ENCODE measurements at places on chromosomes 1 and 21.

GRCh38 chr1:206001476-206001888 lies 1.7 kb downstream of the RAB7B start:
- no peak for DNase-seq

DNA sequence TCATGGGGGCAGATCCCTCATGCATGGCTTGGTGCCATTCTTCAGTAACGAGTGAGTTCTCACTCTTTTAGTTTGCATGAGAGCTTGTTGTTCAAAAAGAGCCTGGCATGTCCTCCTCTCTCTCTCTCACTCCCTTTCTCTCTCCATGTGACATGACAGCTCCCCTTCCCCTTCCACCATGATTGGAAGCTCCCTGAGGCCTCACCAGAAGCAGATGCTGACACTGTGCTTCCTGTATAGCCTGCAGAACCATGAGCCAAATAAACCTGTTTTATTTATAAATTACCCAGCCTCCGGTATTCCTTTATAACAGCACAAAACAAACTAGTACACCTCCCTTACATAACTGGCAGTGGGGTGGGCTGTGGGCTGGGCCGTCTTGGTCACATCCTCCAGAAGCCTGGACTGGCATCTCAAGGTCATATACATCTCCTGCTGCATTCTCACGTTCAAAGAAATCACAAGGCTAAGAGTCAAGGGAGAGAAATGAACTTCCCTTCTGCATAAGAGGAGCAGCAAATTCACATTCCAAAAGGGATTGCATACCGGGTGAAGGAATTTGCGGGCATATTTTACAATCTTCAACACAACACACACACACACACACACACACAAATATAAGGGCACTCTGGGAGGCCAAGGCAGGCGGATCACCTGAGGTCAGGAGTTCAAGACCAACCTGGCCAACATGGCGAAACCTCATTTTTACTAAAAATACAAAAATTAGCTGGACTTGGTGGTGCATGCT lies 2.3 kb upstream of the CCSAP start:
- DNase-seq = no peak

GRCh38 chr1:119987686-119988085 lies 81.8 kb downstream of the NOTCH2 start:
- DNase-seq = no peak

- DNase-seq = no peak
These were observed 28.6 kb downstream of the PUM1 start for GRCh38 chr1:31036749-31037500.

DNA sequence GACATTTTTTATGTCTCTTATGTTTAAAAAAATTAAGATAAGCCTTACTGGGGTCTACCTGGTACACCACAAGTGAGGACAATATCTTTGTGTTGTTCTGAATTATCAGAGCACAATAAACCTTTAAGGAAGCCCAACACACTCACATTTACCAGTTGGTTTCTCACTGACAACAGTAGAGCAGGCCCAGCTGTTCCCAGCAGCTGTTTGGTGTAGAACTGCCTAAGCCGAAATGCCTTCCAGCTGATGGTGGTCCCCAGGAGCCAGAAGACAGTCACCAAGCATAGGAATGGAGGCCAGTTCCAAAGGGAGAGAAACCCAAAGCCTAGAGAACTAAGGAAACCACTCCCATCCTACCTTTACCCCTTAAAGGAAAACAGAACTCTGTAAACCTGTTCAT lies 428.6 kb upstream of the CAMK1G start:
- DNase-seq = no peak

DNA sequence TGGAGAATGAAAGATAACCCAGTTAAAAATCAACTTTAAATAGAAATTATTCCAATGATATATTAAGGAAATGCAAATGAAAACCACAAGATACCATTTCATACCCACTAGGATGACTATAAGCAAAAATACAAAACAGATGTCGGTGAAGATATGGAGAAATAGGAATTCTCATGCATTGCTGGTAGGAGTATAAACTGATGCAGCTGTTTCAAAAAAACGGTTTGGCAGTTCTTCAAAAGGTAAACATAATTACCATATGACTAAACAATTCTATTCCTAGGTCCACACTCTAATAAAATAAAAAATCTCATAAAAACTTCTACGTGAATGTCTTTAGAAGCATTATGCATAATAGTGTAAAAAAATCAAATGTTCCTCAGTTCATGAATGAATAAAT lies 763.3 kb upstream of the BRINP3 start:
- no peak for DNase-seq

DNA sequence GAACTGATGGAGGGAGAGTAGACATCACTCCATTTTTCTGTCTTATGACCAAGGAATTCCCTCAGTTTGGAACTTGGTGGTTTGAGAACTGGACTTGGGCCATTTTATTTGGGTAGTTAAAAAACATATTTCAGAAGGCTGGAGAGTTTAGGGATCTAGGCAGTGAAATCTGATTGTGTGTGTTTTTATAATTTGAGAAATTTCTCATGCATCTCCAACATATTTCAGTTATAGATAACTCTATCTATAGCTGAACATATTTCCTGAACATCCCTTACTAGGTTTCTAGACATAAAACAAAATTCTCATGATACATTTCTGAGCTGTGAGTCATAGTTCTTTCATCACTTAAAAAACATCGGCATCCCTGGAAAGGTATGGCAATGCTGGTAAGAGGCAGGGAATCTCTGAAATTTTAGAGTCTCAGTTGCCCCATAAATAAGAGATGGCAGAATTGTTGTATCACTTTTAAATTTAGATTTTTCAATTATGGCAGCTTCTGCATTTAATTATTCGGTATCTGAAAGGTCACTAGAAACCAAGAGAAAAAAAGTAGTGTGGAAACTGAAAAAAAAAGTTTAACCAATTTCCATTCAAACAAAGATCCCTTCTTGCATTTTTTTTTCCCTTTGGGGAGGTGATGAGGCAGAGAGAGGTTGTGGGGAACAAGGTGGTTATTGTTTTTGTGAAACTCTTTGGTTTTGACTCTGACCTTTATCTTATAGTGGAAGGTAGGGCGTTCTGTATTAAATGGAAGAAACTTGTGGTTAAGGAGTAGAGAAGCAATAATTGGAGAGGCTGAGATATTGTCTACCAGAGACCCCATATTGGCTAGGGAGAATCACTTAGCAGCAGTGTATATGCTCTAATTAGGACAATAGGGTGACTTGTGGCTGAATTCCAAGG lies 102.9 kb downstream of the FASLG start:
- no peak for DNase-seq

- no peak for DNase-seq
These were observed 12.2 kb downstream of the AMPD2 start for GRCh38 chr1:109631513-109632505.

Measured in right renal cortex interstitium (tissue), 3 donors.